ENCODE measurements at places on chromosomes 7 and 10.
A peak's percentile ranks its signal among the peaks of the same experiment; 100 is the strongest.

DNA sequence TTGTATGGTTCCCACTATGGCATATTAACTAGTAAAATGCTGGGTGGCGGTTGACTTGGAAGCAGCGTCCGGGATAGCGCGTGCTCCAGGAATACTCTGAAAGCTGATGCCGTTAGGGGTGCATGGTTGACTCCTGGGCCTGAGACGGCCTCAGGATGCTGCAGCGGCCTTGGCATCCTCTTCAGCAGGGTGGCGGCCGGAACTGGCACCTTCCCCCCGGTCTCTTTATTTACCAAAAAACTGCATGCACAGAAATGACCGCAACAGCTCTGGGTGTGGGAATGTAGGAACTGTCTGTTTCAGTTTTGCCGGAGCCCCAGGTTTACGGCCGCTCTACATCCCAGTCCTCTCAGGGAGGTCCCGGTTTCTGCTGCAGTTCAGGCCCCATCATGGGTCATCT lies 28.8 kb downstream of the PFKP start:
- DNase-seq, result peak; percentile 44

DNA sequence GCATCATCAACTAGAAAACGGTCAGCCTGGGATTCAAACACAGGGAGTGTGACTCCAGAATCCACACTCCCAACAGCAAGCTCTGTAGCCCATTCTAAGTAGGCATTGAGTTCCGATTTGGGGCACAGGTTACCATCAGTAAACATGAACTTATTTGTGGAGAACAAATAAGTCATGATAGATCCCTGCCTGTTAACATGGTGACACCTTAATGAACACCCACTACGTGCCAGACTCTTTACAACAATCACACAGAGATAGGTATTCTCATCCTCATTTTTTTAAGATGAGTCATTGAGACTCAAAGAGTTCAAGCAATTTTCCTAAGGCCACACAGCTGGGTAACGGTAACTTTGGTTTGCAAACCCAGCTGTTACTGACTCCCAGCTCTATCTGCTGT lies 91.5 kb downstream of the LYZL2 start:
- DNase-seq, result peak; percentile 70

DNA sequence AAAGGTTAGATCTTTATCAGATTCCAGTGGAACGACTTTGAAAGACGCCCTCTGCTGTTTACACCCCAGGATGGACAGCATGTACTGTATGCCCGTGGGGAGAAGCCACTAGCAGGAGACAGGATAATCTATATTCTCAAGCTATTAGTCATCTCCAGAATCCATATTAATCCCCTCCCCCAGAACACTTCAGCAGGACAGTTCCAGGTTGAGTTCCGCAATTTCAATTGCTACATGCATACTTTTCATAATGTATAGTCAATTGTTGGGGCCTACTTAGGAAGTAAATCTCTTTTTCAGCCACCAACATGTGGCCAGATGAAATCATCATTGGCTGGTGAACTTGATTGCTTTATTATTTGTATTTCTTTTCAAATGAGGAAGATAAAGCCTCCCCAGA lies 313.1 kb upstream of the SMIM30 start:
- DNase-seq, result no peak

DNA sequence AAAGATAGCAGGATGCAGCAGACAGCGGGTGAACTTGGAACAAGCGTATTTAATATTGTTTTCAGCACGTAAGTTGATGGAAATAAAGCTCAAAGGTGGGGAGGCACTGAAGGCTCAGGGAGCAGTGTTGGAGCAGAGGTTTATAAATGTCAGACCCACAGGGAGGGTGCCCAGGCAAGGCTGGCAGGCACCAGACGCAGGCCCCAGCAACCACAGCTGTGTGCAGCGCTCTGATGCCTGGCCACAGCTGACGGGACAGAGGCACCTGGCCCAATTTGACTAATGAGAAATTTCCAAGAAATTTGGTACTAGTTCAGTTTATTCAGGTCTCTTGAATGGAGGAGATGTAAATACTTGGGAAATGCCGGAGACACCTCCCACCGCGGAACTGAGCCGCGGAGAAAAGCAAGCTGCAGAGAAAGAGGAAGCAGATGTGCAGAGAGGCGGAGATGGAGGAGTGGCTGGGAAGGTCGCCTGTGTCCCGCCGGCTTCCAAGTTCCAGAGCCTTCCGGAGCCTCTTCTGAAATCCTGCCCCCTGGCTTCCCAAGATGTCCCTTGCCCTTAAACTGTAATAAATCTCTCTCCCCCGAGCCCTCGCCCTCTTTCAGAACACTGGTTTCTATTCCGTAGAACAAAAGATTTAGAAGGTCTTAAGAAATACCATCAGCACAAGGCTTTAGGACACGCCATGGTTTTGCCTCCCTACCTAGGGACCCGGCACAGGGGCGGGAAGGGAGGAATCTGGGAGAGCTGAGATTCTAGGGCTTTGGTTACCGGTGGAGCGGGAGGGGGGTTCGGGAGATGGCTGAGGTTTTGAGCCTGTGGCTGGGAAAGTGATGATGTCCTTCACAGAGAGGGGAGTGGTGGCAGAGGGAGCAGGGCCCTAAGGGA lies 38.4 kb upstream of the PLXNA4 start:
- DNase-seq, result peak; percentile 17

- DNase-seq, result no peak
Measured at GRCh38 chr10:43078986-43079273, 2.1 kb downstream of the RET start.

DNA sequence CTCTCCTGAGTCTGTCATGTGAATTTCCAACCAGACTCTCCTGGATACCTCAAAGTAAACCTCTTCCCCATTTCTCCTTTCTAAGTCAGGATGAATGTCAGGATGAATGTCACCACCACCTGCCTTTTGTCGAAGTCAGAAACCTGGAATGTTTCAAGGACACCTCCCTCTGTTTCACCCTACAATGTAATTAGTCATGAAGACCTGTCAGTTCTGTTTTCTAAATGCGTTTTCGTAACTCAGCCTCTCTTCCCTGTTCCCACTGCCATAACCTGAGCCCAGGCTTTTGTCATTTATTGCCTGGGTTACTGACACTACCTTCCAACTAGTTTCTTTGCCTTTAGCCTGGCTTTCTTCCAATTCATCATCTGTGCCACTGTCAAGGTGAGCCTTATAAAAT lies 5.5 kb upstream of the STN1 start:
- DNase-seq, result no peak

DNA sequence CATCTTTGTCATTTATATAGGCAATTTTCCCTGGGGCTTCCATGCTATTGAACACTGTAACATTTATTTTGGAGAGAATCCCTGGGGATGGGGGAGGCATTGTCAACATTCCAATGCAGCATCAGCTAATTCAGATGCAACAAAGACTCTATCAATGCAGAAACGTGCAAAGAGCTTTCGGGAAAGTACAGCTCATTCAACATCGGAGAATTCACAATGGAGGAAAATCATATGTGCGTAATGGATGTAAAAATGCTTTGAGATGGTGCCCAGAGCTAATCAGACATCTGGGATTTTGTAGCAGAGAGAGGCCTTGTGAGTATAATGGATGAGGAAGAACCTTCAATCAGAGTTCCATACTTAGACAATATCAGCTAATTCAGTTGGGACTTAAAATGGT lies 28.3 kb upstream of the FIS1 start:
- DNase-seq, result no peak

- DNase-seq, result no peak
Measured at GRCh38 chr7:94441138-94441537, 46.4 kb downstream of the COL1A2 start.

DNA sequence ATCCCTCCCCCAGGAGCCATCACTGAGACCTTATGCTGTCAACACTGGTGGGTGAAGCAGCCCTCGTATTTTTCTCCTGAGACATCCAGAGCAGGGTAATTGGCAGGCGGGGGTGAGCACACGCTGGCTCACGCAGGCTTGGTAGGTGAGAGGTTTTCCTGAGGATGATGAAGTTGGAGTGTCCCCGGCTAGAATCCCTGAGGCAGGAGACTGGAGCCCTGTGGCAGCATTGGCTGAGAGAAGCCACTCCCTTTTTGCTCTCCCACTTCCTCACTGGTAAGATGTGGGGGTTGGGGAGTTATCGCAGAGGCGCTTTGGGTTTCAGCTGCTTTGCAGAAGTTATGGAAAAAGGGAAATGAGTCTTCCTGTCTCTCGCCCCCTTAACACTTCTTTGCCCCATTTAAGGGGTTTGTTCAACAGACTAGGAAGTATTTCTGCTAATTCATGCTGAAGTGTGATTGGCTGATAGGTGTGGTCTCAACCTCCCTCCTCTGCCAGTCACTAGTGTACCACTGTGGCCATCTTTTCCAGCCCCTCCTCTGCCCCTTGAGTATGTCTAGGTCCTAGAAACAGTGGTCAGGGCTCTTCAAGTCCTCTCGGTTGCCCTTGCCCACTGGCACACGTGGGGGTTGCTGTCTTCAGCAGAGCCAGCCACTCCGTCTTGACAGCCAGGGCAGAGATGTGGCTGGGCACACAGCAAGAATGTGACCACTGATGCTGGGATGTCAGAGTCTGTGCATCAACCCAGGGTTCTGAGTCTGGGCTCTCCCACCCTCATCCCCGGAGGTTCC lies 5.7 kb downstream of the ARPC1B start:
- peak; percentile 29 for DNase-seq

- peak; percentile 76 for DNase-seq
Measured at GRCh38 chr10:120942806-120943413, 91.7 kb downstream of the WDR11 start.

GRCh38 chr7:32536016-32536415 lies 40.7 kb downstream of the AVL9 start:
- DNase-seq, result no peak

DNA sequence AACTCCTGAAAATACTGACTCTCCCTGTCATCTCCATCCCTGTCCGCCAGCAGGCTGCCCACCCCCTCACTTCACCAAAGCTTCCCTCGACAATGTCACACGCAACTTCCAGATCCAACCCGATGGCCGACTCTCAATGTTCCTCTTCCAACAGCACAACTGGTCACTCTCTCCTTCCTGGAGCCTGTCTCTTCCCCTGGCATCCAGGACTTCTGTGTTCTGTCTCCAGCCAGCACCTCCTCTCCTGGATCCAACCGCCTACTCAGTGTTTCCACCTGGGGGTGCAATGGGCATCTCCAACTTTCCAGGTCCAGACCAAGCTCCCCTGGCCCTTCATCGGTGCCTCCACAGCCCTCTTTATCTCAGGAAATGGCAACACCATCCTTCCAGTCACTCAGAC lies 8.6 kb downstream of the CPA5 start:
- DNase-seq, result no peak

GRCh38 chr10:44567471-44567870 lies 182.6 kb upstream of the CXCL12 start:
- DNase-seq, result no peak

DNA sequence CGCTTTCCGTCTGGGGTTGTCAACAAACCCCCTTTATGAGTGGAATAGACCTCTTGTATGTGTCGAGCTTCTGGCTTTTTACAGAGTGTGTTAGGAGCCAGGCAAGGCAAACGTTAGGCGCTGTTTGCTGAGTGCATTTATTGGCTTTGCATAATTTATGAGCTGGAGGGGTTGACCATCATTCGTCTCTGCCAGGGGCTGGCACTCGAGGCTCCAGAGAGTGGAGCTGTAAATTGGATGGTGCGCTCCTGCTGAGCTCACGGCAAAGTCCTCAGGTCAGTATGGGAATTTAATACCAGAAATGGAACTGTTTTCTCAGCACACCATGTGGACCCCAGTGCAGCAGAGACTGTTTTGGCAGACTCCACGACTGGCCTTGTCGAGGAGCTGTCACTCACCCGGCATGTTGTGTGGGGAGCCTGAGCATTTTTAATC lies 699.4 kb upstream of the GALNT17 start:
- DNase-seq, result no peak

- DNase-seq, result no peak
Measured at GRCh38 chr7:81007051-81007450, 88.2 kb upstream of the SEMA3C start.

DNA sequence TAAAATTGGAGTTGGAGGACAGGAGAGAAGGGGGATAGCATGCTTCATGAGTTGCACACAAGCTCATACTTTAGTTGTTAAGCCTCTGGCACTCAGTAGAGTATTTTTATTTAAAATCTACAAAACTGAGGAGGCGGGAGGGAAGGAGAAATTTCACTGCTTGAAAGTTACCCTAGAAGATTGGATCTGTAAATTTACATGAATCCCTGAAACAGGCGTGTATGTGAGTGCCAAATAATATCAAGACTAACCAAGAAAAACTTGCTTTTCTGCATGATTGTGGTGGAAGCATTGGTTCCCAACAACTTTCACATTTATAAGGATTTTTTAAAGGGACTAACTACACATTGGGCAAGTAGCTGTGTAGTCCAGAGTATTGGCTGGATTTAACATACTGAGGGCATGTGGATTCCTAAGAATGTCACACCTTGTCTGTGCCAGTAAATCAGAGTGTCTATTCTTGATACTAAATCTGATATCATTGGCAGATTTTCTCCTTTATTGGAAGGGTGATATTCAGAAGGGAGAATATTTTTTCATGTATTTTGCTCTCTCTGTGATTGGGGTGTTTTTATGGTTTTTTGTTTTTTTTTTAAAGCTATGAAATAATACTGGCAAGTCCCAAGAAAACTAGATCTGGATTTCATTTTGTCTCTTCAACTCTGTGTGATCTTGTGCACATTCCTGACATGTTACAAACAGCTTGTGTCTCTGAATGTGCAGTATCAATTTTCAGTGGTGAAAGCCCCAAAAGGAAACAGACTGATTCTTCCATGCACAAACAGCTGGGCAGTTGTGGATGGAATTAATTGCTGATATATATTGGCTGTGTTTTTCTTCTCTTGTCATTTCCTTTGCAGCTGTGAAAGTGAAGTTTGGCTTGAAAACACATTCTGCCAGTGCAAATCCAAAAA lies 67.2 kb downstream of the ADD3 start:
- DNase-seq, result peak; percentile 75

GRCh38 chr7:29337546-29338116 lies 143.1 kb downstream of the CHN2 start:
- DNase-seq, result peak; percentile 56

DNA sequence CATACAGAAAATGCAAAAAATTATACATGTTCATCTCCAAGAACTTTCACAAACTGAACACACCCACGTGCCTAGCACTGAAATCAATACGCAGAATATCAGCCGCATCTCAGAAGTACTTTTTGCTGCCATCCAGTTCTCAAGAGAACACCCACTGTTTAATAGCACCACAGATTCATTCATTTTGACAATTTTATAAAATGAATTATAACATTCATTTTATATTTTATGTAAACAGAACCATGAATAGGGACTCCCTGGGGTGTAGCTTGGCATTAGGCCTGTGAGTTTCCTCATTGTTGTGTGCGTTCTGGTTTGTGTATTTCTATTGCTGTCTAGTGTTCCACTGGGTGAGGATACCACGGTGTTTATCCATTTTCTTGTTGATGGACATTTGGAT lies 77.3 kb upstream of the PIP4K2A start:
- DNase-seq, result no peak

GRCh38 chr7:49771427-49772176 lies 1.8 kb upstream of the VWC2 start:
- DNase-seq, result no peak

- no peak for DNase-seq
Measured at GRCh38 chr10:115026056-115026745, 67.0 kb upstream of the ATRNL1 start.

GRCh38 chr10:117936141-117936540 lies 110.6 kb downstream of the RAB11FIP2 start:
- no peak for DNase-seq

GRCh38 chr7:158973440-158973839 lies 117.1 kb downstream of the DYNC2I1 start:
- DNase-seq, result peak; percentile 34

Measured in mesenchymal stem cell (in vitro differentiated cells and primary cell).